OCI-LY7 (cell line): ENCODE measurements at places on chromosomes 1 and 21. TPM values are rescaled to one million over a fixed set of nuclear protein-coding genes. Genes with fewer than 3 reads are reported as not detected.

DNA sequence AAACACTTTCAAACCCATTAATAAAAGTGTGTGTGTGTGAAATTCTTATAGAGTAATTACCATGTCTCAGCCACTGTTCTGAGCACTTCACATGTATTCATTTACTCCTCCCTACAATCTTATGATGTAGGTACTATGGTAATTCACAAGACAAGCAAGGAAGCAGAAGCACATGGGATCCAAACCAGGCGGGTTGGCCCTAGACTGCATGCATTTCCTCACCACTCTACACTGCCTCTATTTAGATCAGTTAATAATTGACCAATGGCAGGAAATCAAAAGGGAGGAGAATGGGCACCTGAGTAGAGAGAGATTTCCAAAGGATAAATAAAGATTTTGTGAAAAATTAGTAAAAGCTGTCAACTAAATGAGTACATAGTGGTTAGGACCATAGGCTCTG lies 15.7 kb downstream of the MAP3K21 start:
- DNase-seq = no peak

RASSF5 gene
- 25.7 and 30.0 TPM in 2 replicates for total RNA-seq

RGS4 gene
- total RNA-seq = not detected in 2 replicates

GRCh38 chr1:180922631-180923015 lies 9.9 kb downstream of the KIAA1614 start:
- DNase-seq = no peak

DNA sequence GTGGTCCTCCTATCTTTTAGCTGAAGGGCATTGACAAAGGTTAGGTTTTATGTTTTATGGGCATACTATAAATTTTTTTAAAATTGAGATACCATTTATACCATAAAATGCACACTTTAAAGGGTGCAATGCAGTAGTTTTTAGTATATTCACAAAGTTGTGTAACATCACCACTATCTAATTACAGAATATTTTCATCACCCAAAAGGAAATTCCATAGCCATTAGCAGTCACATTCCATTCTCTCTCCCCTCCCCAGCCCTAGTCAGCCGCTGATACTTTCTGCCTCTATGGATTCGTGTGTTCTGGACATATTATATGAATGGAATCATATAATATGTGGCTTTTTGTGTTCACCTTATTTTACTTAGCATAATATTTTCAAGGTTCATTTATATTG lies 135.8 kb upstream of the B3GALT2 start:
- no peak for DNase-seq

OPTC gene
- total RNA-seq = not detected in 2 replicates

SH2D1B gene
- total RNA-seq = not detected in 2 replicates

- DNase-seq = no peak
These were observed 72.8 kb upstream of the CD55 start for GRCh38 chr1:207248544-207249198.

GRCh38 chr21:33940881-33941245 lies 25.3 kb upstream of the ATP5PO start:
- DNase-seq = no peak

- no peak for DNase-seq
These were observed 49.8 kb downstream of the CDKN2C start for GRCh38 chr1:51019811-51020210.

DNA sequence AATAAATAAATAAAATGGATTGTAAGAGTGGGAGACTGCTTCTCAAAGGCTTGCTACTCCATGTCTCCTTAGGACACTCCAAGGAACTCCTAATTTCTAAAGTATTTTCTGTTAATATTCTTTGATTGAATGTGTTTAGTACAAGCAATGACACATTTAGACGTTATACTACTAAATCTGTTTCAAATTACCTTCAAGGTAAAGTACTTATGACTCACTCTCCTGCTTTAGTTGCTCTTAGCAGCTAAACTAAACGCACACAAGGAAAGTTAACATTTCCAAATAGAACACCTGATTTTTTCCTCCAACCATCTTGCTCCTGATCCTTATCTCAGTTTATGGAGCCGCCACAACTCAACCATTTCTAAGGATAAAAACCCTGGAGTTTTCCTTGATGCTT lies 969.8 kb upstream of the ADGRL4 start:
- no peak for DNase-seq

SUSD4 gene
- 0.42 and 0.52 TPM in 2 replicates for total RNA-seq

GRCh38 chr1:166190400-166190799 lies 23.6 kb upstream of the FAM78B start:
- DNase-seq = no peak
